Astrocyte (in vitro differentiated cells and primary cell): ENCODE measurements at places on chromosomes 3 and 15.

GRCh38 chr3:114958930-114959329 lies 188.2 kb downstream of the ZBTB20 start:
- no peak for DNase-seq

DNA sequence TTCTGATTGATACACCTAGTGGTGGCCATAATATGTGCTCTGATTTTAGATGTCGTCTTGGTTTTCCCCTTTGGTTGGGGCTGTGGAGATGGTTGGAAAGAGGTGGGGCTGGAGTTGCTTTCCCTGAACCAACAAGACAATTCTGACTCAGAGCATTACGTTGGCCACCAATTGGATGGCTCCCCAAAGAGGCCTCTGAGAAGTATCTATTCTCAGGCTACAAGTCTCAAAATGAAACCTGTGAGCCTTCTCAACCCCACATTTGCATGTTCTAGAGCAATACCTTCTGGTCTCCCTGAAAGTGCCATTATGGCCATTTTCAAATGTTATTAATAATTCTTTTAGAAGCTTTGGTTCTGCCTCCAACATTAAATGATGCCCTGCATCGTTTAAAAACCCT lies 188.4 kb upstream of the WNT5A start:
- no peak for DNase-seq

- DNase-seq: peak; percentile 52
Measured at GRCh38 chr15:40104865-40105516, 3.7 kb downstream of the BMF start.

- peak; percentile 38 for DNase-seq
Measured at GRCh38 chr3:57026944-57027343, 33.5 kb upstream of the SPATA12 start.

DNA sequence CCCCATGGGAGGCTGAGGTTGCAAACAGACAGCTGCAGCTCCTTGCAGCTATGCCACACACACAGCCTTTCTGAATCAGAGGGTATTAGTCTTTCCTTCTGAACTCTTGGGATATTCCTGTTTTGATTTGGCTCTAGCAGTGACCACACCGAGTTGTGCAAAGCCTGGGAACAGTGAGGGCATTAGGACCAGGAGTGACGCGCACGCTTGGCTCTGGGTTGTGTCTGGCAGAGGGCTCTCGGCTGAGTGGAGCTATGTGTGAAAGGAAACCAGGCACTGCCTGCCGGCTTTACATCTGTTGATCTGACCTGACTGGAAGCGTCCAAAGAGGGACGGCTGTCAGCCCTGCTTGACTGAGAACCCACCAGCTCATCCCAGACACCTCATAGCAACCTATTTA lies at the start of gene GALNT15:
TSS of gene GALNT15 (plus strand) at position 292 of the 400 bp plus-strand sequence. CDS start 472 bp downstream, outside the sequence.
- peak; percentile 98 for DNase-seq
